A549 treated with CORT108297 at 1 μM for 4 hours (cell line): ENCODE measurements at places on chromosomes 11 and 22. TPM values are rescaled to one million over a fixed set of nuclear protein-coding genes. Genes with fewer than 3 reads are reported as not detected.

The SCGB2A2 gene
- total RNA-seq: not detected in 5 replicates

The MRGPRX3 gene
- total RNA-seq: 0.06 to 0.09 TPM in 2 of 5 replicates, not detected in the others

The C22orf42 gene
- not detected in 5 replicates for total RNA-seq

The MYOD1 gene
- not detected in 5 replicates for total RNA-seq

The SERPING1 gene
- total RNA-seq: 0.38 to 0.85 TPM (median 0.66 TPM) in 5 replicates
